ENCODE measurements at places on chromosomes 3 and 15. TPM values are rescaled to one million over a fixed set of nuclear protein-coding genes. Genes with fewer than 3 reads are reported as not detected.

KCNAB1 gene
- not detected for total RNA-seq

PRSS50 gene
- not detected for total RNA-seq

PAK6 gene
- total RNA-seq, result 21.0 TPM

KLHL40 gene
- not detected for total RNA-seq

CCDC33 gene
- total RNA-seq, result not detected

EFHB gene
- total RNA-seq, result not detected

LRRC34 gene
- total RNA-seq, result 2.3 TPM

CCR8 gene
- not detected for total RNA-seq

UBA7 gene
- 1.8 TPM for total RNA-seq

ELL3 gene
- 2.3 TPM for total RNA-seq

SLC27A2 gene
- total RNA-seq, result not detected

GOLGA8R gene
- not detected for total RNA-seq

FEZF2 gene
- total RNA-seq, result not detected

IGSF11 gene
- total RNA-seq, result not detected

AP3B2 gene
- 0.78 TPM for total RNA-seq

ACTRT3 gene
- total RNA-seq, result 1.9 TPM

AHSG gene
- not detected for total RNA-seq

SCAANT1 gene
- total RNA-seq, result not detected

CSTA gene
- 486 TPM for total RNA-seq

SPESP1 gene
- 9.2 TPM for total RNA-seq

MAGI1 gene
- total RNA-seq, result 4.3 TPM

CCNB2 gene
- 33.3 TPM for total RNA-seq

SLCO2A1 gene
- under 0.01 TPM for total RNA-seq

MESP2 gene
- 1.7 TPM for total RNA-seq
